ENCODE measurements at places on chromosomes 13 and 19. TPM values are rescaled to one million over a fixed set of nuclear protein-coding genes. Genes with fewer than 3 reads are reported as not detected.

GRCh38 chr13:110301606-110302553, 5.1 kb downstream of the COL4A1 start:
- peaks cover 7% of the 10 kb centered on the region for H3K27me3 ChIP-seq
- peaks cover 10% of the 10 kb centered on the region for H3K4me1 ChIP-seq
- no peak overlapping the region for H3K4me3 ChIP-seq
- DNase-seq: no peak
- no peaks in the 10 kb centered on the region for H3K36me3 ChIP-seq

DNA sequence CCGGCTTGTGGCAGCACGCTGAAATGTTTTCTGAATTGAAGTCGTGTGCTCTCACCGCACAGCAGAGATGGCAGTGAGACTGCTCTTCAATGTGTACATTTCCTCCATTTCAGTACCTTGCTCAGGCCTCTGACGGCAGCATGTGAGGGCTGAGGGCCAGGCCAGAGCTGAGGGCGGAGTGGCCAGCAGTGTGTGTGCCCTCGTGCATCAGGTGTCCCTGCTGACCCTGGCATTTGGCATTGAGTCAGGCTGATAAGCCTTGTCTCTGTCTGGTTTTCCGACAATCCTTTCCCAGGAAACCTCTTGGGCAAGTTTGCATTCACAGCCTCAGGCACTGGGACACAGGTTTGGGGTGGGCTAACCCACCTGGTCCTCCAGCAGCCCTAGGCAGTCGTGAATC, 62.3 kb downstream of the EFNB2 start:
- no peak for DNase-seq
- H3K4me1 ChIP-seq: no peaks in the 10 kb centered on the region
- no peaks in the 10 kb centered on the region for H3K36me3 ChIP-seq
- no peak overlapping the region for H3K27ac ChIP-seq
- H3K4me3 ChIP-seq: no peak overlapping the region

- no peaks in the 10 kb centered on the region for H3K36me3 ChIP-seq
- no peaks in the 10 kb centered on the region for H3K27me3 ChIP-seq
- H3K27ac ChIP-seq: peak overlapping the region; percentile 12
- no peak overlapping the region for H3K4me3 ChIP-seq
These were observed 4.2 kb downstream of the VMAC start for GRCh38 chr19:5908773-5909442.

DNA sequence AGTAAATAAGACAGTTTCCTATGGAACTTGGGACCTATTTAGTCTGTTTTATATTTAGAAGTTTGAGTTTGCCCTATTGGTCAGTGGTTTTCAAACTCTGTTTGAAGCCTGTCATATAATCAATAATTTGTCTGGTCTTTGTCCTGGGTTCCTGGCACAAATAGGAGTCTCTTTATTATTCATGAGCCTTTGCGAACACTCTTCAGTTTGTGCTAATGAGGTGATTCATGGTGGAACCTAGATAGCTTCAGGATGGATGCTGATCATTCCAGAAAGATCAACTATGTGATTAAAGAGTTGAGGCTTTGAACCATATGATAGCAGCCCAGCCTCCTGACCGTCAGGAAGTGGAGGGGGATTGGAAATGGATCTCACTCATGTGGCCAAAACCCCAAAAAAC, 10.0 kb upstream of the VWA8 start:
- no peak overlapping the region for H3K4me3 ChIP-seq
- H3K27ac ChIP-seq: no peak overlapping the region
- no peaks in the 10 kb centered on the region for H3K27me3 ChIP-seq

- no peak overlapping the region for H3K27ac ChIP-seq
- no peaks in the 10 kb centered on the region for H3K4me1 ChIP-seq
- no peak overlapping the region for H3K4me3 ChIP-seq
- no peaks in the 10 kb centered on the region for H3K36me3 ChIP-seq
These were observed 991.2 kb downstream of the UQCRFS1 start for GRCh38 chr19:28221736-28222135.

GRCh38 chr19:48303367-48303766, 22.0 kb upstream of the EMP3 start:
- H3K4me3 ChIP-seq: no peak overlapping the region
- H3K27ac ChIP-seq: no peak overlapping the region
- H3K36me3 ChIP-seq: no peaks in the 10 kb centered on the region
- no peak for DNase-seq
- no peaks in the 10 kb centered on the region for H3K27me3 ChIP-seq

DNA sequence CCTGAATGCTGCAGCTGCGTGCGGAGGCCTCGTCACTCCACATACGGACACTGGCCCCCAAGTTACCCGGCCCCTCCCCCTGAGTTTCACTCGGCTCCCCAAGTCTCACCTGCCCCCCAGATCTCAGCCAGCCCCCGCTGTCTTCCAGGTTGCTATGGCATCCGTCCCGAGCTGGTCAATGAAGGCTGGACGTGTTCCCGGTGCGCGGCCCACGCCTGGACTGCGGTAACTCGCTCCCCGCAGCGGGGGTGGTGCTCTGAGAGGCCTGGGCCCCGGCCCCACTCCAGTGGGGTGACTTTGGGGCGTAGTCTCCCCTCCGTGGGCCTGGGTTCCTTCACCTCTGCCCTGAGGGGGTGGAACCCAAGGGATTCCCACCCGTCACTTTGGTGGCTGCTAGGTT, 168.2 kb downstream of the KDM4B start:
- no peak overlapping the region for H3K27ac ChIP-seq
- no peaks in the 10 kb centered on the region for H3K27me3 ChIP-seq
- peaks cover 4% of the 10 kb centered on the region for H3K4me1 ChIP-seq
- no peak for DNase-seq
- no peak overlapping the region for H3K4me3 ChIP-seq

Gene SLITRK1
- not detected for total RNA-seq

DNA sequence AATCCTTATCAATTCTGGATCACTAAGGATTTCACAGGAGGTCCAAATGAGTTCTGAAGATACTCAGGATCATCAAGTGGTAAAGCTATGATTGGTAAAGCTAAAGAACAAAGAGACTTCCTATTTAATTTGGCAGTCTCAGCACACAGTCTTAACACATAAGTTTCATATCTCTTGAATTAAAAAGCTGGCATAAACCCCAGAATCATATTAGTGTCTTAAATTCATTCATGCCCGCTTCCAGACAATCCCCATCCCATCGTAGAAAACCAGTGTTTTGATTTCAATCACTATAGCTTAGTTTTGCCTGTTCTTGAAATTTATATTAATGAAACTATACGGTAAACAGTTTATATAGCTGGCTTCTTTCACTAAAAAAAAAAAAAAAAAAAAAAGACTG, 278.7 kb downstream of the DIAPH3 start:
- no peak overlapping the region for H3K27ac ChIP-seq
- no peak overlapping the region for H3K4me3 ChIP-seq
- H3K4me1 ChIP-seq: no peaks in the 10 kb centered on the region
- H3K36me3 ChIP-seq: no peaks in the 10 kb centered on the region
- DNase-seq: no peak

- peak; percentile 72 for DNase-seq
- H3K4me1 ChIP-seq: peaks cover 15% of the 10 kb centered on the region
- no peaks in the 10 kb centered on the region for H3K36me3 ChIP-seq
- peak overlapping the region; percentile 95 for H3K27ac ChIP-seq
These were observed 3.6 kb downstream of the CD37 start for GRCh38 chr19:49338691-49339300.

DNA sequence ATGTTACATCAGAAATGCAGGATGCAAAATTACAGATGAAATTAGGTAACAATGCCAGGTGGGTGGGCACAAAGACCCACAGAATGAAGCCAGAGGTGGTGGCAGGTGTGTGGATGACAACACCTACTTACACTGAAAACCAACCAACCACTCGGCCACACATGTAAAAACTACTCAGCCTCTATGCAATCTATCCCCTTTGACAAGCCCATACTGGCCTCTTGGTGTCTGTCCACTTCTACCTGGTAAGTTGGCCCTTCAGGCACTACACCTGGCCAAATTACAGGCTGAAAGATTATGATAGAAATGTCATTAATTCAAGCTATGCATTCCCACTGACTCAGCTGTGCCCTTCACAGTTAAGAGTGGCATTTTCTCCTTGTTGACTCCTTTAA, 50.0 kb downstream of the BRD4 start:
- H3K27ac ChIP-seq: no peak overlapping the region
- H3K4me1 ChIP-seq: peaks cover 78% of the 10 kb centered on the region
- H3K36me3 ChIP-seq: no peaks in the 10 kb centered on the region
- DNase-seq: no peak
- H3K4me3 ChIP-seq: no peak overlapping the region
- no peaks in the 10 kb centered on the region for H3K27me3 ChIP-seq

All from liver (tissue), 10 donors.